ENCODE measurements at places on chromosomes 1 and 21.

DNA sequence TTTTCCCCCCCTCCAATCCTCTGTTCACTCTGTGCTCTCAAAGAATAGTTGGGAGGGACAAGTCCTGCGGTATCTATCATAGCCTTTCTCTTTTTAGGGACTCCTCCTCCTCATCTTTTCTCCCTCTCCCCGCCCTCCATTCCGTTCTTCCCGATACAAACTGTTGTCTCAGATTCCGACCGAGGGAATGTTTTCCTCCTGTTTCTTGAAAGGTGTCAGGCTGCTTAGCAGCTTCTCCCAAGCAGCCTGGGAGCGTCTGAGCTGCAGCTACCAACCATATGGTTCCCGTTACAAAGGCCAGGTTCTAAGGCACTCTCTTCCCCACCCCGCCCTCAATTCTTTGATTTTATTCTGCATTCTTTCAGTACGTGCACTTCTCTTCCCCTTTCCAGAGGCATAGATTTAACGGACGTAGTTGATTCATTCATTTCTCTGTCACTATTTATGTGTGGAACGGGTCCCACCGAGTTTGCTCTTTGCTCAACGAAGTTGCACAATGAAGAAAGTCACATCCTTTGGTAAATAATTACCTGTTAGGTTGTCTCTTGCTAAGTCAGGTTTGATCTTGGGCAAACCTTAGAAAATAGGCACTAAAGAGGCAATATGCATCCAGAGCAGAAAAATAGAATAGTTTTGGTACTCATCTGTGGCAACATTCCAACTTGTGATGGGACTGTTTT lies 2.8 kb downstream of the ADGRL2 start:
- DNase-seq, result no peak

DNA sequence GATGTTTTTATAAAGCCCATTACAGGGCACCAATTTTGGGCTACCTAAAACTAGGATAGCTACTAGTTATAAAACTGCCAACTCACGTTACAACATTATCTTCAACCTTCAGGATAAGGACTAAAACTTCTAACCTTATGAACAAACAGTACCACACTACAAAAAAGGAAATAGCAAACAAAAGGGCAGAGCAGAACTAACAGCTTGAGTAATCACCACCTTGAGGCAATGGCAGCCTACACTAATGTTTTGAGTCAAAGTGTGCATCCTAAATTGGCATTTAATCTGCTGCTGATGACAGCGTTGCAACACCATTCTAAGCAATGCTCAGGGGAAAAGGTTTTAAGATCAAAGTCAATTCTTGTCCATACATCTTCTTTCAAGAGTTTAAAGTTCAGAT lies 27.2 kb downstream of the PTP4A2 start:
- no peak for DNase-seq

GRCh38 chr1:203769505-203770343 lies 4.7 kb downstream of the LAX1 start:
- no peak for DNase-seq

DNA sequence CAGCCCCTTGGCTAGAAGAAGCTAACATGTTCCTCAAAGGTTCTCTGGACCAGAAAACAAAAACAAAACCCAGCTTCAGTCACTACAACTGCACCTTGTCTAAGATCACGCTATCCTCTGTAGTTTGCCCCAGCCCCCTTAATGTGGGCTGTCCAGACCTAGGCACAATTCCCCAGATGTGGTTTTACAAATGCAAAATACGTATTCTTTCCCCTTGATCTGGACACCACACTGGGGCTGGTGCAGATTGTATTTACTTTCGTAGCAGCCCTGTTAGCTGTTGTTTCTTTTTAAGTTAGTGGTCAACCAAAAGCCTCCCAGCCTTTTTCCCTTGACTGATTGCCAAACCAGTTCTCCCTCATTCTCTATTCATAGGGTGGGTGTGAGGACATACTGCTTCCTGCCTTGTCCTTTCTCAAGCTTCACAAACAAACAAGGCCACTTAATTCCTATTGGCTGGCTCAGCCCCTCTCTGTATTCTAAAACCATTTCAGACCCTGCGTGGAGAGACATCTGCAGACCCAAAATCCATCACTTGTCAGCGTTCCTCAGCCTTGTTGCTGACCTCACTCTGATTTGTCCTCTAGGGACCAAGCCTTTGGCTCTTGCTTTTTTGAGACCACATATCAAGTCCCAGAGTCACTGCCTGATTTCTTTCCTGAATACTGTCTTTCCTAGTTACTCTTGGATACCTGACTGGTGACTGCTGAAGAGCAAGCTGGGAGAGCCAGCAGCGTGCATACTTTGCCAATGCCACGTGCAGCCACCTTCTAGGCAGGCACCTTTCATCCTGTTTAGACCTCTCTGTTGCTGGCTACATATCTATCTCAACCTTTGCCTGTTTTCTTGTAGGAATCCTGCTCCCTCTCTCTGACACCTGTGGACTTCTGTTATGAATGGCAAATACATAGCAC lies 96.4 kb upstream of the RAB3GAP2 start:
- no peak for DNase-seq

DNA sequence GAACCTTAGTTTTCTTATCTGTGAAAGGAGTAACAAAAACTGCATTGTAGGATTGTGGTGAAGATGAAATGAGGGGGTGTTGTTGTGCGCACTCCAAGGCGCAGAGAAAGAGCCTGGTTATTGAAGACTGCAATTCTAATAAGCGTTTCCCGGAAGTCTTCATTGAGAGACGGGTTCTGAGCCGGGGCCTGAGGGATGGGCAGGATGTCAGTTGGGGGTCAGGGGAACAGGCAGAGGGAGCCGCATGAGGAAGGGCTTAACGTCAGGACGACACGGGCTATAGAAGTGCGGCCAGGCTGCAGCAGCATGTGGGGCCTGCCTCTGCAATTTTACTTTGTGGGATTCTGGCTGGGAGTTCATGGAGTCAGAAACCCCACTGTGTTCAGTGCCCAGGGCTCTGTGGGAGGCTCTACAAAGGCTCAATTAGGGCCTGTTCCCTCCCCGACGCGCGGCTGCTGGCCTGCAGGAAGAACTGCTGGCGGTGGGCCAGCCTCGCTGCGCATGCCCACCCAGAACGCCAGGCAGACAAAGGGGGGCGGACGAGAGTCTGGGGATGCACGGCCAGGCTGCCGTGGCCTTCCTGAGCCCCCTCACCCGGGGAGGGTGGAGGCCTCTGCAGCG lies 20.7 kb downstream of the TRIM62 start:
- no peak for DNase-seq

DNA sequence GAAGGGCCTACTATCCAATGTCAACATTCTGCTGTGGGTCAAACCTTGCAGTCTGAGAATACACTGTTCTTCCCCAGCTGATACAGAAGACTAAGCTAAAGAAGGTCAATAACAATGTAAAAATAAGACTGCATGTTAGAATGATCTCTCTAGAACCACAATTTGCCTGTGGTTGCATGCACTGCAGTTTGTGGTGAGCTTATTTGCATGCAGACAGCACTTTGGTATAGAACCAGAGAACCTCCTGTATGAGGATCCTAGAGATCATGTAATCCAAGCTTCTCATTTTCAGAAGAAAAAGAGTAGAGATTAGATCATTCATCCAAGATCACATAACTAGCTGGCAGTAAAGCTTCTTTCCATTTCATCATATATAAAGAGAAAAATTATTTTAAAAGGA lies 15.8 kb downstream of the SYNJ1 start:
- no peak for DNase-seq

DNA sequence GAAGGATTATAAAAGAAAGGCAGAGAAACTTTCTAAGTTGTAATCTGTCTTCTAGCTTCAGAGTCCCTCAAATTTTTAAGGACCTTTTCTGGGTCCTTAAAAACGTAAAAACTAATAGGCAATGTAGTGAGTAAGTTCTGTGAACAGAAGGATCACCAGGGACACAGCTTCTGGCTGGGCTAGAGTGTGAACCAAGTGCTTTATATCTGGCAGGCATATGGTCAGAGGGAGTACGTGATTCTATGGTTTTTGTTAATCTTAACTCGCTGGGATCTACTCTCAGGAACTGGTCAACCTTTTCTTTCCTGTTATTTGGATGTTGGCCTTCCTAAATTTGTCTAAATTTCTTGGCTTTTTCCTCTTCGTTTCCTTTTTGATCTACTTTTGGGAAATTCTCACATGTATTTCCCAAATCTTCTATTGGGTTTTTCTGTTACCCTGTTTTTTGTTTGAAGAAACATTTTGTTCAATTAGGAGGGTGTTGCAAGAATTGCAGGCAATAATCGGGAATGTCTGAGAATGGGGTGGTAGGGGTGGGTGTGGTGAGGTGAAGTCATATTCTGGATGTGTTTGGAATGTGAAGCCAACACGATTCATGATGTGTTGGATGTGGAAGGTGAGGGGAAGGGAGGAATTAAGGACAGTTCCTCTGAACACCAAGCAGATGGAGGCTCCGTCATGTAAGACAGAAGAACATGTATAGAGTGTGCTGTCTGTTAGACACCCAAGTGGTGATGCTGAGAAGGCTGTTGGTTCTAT lies 193.2 kb downstream of the FMN2 start:
- DNase-seq, result no peak

DNA sequence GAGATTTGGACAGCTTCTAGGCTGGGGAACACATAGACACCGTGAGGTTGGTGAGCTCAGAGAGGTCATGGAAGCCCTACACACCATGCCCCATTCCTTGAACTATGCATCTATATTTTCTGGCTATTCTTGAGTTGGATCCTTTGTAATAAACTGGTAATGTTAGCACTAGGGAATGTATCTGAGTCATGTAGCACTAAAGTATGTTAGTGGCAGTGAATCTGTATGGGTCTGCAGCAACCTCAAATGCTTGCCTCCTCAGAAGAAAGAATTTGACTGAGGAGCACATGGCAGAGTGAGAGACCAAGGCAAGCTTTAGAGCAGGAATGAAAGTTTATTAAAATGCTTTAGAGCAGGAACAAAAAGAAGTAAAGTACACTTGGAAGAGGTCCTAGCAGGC lies 43.7 kb upstream of the LRRC7 start:
- no peak for DNase-seq

GRCh38 chr1:221809091-221810029 lies 67.5 kb upstream of the DUSP10 start:
- no peak for DNase-seq

- no peak for DNase-seq
Measured at GRCh38 chr1:225539069-225539468, 111.2 kb upstream of the LBR start.

- no peak for DNase-seq
Measured at GRCh38 chr1:6052543-6053205, 7.0 kb downstream of the KCNAB2 start.

DNA sequence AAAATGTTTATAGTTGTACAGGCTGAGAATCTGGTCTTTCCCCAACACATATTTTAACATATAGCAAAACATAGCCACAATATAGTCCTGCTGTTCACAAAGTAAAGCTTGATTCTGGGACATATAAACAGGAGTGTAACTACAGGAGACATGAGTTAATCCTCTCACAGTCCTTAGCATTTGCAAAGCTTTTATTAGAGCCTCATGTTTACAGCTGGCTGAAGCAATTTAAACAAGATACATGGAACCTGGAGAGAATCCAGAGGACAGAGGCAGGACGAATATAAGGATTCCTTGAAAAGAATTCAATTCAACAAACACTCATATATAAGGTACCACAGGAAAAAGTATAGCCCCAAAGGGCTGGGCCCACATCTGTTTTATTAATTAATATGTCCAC lies 163.4 kb downstream of the ADGRL4 start:
- DNase-seq, result no peak

- no peak for DNase-seq
Measured at GRCh38 chr1:180185971-180186645, 31.4 kb downstream of the QSOX1 start.

- no peak for DNase-seq
Measured at GRCh38 chr1:23417570-23417969, 7.0 kb downstream of the TCEA3 start.

- no peak for DNase-seq
Measured at GRCh38 chr1:74455390-74455789, 57.0 kb downstream of the LRRC53 start.

GRCh38 chr1:25100151-25100833 lies 132.0 kb downstream of the SYF2 start:
- no peak for DNase-seq

GRCh38 chr1:57309630-57310029 lies 114.2 kb downstream of the DAB1 start:
- DNase-seq, result no peak

DNA sequence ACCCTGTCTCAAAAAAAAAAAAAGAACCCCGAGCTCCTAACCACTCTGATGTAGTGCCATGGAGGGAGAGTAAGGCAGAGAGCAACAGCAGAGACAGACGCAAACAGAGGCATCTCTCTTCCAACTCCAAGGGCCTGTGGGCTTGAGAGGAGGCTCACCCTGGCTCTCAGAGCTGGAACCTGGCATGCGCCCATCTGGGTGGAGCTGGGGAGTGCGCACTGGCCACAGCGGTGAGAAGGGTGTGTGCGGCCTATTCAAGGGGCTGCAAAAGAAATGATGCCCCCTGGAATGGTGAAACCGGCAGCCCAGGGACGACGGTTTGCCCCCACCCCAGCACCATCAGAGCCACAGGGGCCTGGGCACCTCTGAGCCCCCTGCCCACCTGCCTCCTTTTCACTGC lies 17.6 kb downstream of the COL8A2 start:
- no peak for DNase-seq

- DNase-seq, result no peak
Measured at GRCh38 chr1:20037877-20038276, 32.1 kb upstream of the PLA2G5 start.

DNA sequence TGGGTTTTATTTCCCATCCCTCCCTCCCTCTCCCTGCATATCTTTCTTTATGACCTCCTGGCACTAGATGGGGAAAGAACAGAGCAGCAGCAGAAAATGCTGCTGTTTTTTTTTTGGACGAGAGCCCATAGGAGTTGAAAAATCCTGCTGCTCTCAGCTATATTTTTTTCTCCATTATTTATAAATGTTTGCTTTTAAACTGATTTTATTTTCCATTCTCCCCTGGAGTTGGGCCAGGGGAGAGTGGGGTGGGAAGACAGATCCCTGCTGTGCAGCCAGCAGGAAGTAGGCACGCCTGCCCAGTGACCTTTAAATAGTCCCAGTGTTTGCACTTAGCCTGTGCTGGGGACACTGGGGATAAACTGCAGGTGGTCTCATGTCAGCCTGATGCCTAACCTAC lies 17.4 kb downstream of the SFT2D2 start:
- DNase-seq, result no peak

DNA sequence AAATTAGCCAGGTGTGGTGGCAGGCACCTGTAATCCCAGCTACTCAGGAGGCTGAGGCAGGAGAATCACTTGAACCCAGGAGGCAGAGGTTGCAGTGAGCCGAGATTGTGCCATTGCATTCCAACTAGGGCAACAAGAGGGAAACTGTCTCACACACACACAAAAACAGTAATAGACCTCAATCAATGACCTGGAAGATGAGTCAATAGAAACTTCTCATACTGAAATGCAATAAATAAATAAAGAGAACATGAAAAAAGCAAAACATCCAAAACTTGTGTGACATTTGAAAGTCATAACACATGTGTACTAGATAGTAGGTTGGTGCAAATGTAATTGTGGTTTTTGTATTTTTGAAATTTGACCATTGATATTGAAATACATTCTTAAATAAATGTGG lies 1338.5 kb downstream of the AMY1C start:
- DNase-seq, result no peak
